ENCODE measurements at places on chromosomes 7 and 10. TPM values are rescaled to one million over a fixed set of nuclear protein-coding genes. Genes with fewer than 3 reads are reported as not detected.

DNA sequence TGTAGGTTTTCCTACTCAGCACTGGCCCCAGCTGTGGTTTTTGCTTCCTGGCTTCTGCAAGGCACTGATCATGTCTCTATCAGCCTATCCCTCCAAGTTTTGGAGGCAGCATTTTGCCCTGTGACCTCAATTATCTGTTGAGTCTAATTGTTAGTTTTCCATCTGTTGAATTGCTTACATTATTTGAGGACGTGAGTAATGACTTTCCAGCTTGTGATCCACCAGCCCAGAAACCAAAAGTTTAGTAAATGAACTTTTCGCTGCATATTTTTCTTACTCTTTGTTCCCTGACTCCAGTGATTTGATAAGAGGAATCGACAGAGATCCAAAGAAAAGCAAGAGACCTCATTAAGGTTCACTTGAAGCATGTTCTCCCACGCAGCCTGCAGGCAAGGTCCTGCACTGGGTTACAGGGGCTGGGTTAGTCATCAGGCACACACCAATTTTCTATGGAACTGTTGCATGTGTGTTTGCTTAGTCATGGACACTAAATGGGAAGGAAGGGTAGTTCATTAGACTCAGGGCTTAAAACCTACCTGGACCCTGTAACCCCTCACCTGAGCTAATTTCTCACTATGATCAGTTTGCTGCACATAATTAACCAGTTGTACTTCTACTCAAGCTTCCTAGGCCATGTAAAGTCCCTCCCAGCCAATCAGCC lies 57.2 kb downstream of the AKR1E2 start:
- DNase-seq: no peak

The PILRA gene
- 4.8 TPM for total RNA-seq

- DNase-seq: no peak
Observed at GRCh38 chr10:15719899-15720634, at the start of gene ITGA8. TSS of gene ITGA8 (minus strand) at chr10:15719922. CDS start at chr10:15719771, 151 bp downstream.

- no peak for DNase-seq
Observed at GRCh38 chr10:104762793-104763192, 121.7 kb downstream of the SORCS3 start.

The FBXL13 gene
- 2.5 TPM for total RNA-seq

GRCh38 chr10:1559761-1560160 lies 177.6 kb downstream of the ADARB2 start:
- DNase-seq: no peak

Data from Panc1 (cell line).